ENCODE measurements at places on chromosomes 7 and 10. TPM values are rescaled to one million over a fixed set of nuclear protein-coding genes. Genes with fewer than 3 reads are reported as not detected.

GRCh38 chr10:128894641-128895040, 572.4 kb upstream of the MGMT start:
- DNase-seq, result no peak

DNA sequence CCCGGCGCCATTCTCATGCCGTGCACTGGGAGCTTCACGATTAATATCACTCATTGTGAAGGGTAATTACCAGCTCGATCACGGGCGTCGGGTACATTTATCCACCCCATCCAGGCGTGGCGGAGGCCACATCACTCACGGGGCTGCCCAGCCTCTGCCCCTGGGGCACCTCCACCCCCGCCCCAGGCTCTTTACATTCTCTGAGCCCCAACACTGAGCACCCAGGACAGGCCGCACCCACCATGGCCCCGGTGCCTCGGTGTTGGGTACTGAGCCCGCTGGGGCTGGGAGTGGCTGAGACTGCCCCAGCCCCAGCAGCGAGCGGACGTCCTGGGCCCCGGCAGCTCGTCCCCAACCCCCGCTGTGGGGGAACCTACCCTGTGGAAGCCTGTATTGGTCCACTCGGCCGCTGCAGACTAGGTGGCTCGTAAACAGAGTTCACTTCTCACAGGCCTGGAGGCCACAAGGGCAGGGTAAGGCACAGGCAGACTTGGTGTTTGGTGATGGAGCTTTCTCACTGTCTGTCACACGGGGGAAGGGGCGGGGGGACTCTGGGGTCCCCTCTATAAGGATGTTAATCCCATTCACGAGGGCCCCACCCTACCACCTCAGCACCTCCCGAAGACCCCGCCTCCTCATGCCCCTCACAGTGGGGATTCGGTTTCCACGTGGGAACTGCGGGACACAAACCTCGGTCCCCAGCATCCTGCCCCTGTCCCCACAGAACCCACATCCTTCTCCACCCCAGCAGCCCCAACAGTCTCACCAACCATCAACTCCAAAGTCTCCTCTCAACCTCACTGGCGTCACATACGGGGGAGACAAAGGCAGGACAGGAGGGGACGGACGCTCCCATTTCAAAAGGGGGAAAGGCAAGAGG, 184.1 kb downstream of the ELFN1 start:
- DNase-seq, result no peak

GRCh38 chr10:63822496-63822895, 301.3 kb downstream of the REEP3 start:
- no peak for DNase-seq

DNA sequence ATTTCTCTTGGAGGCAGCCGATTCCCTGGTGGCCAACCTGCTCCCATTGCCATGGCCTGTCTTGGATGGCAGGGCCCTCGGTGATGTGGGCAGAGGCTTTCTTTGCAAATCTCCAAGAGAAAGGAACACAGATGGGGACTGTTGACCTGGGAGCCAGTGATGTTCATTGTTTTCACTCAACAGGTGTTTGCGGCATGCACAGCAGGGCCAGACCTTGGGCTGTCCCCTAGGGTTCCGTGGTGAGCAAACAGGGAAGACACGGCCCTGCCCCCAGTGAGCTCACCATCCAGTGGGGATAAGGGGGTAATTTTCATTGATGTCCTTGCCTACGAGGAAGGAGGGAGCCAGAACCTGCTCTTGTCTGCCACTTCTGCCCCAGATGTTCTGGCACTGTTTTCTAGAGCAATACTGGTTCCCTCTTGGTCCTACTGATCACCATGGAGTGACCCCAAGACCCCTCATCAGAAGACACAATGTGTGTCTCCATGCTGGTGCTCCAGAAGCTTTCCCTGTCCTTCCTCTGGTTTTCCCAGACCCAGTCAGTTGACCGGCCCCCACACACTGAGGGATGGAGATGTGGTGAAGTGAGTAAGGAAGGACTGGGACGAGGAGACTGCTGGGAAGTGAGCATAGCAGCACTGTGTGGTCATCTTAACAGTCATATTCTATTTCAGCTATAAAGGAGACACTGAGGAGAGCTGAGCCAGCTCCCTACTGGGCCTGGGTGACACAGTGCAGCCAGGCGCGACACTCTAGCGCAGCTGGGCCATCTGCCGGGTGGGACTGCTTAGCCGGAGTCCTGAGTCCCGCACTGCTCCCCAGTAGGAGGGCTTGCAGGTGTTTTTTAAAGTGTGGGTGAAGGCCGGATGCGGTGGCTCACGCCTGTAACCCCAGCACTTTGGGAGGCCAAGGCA, 20.4 kb upstream of the FIGNL1 start:
- no peak for DNase-seq

DNA sequence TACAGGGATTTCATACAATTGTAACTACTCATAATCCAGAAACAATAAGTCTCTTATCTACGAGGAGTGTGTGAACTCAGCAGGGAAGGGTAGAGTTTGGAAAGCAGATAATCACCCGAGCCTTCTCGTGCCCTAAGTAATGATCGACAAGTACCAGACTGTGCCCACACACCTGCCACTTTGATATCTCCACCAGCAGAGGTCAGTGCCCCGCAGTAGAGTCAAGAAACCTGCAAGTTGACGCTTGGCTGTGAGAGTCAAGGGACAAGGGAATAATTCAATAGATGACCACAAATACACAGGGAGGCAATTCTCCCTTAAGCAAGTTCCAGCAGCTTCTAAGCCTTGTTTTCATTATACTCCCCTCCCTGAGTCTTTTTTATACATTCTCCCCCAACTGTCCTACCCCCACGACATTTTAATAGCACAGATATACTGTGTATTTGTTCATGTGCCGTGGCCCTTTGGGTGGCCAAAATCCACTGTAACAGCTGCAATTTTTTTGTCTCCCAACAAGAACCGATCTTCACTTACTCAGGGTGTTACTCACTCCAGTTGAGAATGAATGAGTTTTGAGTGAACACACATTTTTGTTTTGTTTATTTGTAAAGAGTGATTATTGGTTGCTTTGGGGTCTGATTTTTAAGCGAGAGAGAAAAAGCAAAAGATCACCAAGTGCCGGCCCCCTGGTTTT, 106.9 kb upstream of the RHEB start:
- DNase-seq, result no peak

- DNase-seq, result no peak
Measured at GRCh38 chr7:40437498-40437897, 302.7 kb downstream of the SUGCT start.

DNA sequence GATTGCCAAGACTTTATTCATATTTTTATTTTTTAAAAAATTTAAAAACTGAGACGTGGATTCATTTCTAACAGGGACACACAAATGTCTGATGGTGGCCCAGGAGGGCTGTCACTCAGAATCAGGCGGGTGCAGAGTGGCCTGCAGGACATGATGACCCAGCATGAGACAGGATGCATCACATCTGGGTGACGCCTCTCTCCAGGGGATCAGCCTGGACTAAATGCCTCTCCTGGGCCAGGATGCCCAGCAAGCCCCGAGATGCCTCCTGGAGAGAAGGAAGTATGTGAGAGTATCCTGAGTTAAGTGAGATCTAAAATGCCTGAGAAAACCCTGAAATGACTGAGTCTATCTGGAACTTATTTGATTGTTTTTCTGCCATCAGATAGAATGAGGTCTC, 16.9 kb upstream of the MTURN start:
- DNase-seq, result no peak

Gene C10orf143
- 1.7 TPM for total RNA-seq

Gene NPY
- total RNA-seq, result not detected

Gene NEUROD6
- total RNA-seq, result not detected

Gene CALY
- total RNA-seq, result not detected

Gene TMEM213
- not detected for total RNA-seq
